Activated naive CD4-positive, alpha-beta T cell (primary cell): ENCODE measurements at places on chromosomes 5 and 9.

DNA sequence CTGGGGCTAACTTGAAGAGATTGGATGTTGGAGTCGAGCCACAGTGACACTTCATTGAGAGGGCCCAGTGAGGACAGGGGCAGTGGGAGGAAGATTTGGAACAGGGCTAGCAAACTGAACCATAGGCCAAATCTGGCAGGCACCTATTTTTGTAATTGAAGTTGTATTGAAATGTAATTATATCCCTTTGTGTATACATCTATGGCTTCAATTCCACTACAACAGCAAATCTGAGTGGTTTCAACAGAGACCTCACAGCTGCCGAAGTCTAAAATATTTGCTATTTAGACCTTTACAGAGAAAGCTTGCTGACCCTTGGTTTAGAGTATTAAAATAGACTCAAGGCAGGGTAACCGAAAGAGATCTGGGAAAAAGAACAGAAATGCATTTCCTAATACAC lies 4.7 kb upstream of the TNFSF8 start:
- no peak for DNase-seq

DNA sequence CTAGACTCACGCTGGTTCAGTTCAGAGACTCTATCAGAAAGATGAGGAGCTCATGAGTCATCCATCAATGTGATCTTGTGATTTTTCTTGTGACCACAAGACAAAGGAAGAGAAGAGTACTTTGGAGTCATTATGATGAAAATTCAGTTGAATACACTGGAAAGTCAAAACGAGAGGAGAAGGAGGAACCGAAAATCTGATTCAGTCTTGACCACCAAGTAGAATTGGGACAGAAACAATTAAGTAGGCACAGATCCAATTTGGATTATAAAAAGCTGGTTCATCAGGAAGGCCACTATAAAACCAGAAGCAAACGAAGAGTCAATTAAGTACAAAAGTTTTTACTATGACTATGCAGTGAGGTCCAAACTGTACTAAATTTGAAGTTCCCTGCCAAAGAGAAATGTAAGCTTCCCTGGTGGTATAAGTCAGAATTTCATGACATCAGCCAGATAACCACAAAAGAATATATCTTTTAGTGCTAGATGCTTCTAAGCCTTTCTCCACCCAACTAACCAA lies 90.9 kb downstream of the THBS4 start:
- DNase-seq = no peak

DNA sequence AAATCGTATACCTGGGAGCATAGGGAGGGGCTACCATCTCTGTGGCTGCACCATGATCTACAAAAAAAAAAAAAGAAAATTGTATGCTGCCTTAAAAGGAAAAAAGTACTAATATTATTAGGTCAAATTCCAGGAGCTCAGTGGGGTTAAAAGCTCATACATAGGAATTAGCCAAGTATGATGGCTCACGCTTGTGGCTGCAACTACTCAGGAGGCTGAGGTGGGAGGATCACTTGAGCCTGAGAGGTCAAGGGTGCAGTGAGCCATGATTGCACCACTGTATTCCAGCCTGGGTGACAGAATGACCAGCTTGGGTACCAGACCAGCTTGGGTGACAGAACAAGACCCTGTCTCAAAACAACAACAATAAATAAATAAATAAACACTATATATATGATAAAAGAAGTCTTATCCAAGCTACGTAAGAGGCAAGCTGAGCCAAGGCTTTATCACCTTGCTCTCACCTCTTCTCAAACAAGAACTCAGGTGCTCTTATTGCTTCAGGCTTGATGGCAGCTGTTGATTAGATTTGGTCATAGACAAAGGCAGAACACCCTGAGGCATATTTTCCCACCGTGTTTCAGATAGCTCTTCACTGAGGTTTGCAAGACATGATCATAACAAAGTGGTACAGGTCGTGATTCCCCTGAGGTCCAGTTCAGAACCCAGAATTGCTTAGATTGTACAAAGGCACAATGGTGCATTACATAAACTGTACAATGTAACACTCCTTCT lies 3.3 kb upstream of the FBXW11 start:
- no peak for DNase-seq

GRCh38 chr9:1320607-1321195 lies 270.5 kb downstream of the DMRT2 start:
- no peak for DNase-seq

- DNase-seq = no peak
Measured at GRCh38 chr5:178788381-178789085, 58.1 kb upstream of the ZNF354A start.

- DNase-seq = no peak
Measured at GRCh38 chr9:36897478-36897877, 136.6 kb downstream of the PAX5 start.

GRCh38 chr5:41219658-41220269 lies 6.4 kb upstream of the C6 start:
- no peak for DNase-seq

GRCh38 chr5:64190562-64191306 lies 25.1 kb downstream of the RNF180 start:
- DNase-seq = no peak

- no peak for DNase-seq
Measured at GRCh38 chr5:154646745-154647113, 108.4 kb upstream of the LARP1 start.

DNA sequence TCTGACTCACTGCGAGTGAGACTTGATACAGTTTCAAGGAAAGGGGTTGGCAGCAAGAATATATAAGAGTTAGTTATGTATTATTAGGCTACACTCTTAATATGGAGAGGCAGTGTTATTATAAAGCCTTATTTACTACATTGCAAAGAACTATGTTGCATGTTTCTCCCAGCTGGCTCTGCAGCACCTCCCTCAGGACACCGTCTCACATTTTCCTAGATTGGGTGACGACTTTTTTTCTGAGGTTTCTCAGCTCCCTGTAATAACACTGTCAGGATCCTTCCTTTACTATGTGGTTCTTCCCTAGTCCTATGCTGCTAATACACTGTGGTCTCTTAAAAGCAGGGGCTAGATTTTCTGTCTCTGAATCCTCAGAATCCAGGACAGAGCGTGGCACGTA lies 153.7 kb downstream of the INSYN2B start:
- no peak for DNase-seq
